ENCODE measurements at places on chromosomes 5 and 9.

DNA sequence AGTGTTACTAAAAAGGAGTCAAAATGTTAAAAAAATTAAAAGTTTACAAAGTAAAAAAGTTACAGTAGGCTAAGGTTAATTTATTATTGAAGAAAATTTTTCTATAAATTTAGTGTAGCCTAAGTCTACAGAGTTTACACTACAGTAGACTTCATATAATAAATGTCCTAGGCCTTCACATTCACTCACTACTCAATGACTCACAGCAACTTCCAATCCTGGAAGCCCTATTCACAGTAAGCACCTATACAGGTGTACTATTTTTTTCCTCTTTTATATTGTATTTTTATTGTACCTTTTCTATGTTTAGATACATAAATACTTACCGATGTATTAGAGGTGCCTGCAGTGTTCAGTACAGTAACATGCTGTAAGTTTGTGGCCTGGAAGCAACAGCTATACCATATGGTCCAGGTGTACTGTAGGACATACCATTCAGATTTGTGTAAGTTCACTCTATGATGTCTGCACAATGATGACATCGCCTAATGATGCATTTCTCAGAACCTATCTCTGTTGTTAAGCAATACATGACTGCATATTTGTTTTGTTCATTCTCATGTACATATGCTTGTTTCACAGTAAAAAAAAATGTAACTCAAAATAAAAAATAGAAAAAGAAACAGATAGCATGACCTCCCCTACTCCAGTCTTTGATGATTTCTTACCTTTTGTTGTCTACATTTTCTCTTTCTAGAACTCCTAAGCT is 64.7 kb downstream of the NR3C1 start:
- DNase-seq: no peak

DNA sequence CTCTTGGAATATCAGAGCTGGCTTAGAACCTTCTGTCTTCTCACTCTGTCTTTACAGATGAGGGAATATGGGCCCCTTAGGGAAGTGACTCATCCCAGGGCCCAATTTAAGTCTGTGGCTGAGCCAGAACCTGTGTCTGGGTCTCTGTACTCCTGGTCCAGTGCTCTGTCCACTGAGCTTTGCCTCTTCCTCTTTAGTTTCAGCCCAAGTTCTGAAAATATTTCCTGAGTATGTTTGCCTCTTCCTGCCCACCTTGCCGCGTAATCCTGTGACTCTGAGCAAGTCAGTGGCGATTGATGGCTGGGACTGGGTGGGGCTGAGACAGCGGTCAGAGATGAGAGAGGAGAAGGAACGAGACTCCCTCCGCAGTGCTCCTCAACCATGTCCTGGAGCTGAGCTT is 7.8 kb downstream of the IER5L start:
- DNase-seq: no peak

- no peak for DNase-seq
Observed at GRCh38 chr5:89229331-89230070, 346.5 kb upstream of the MEF2C start.

GRCh38 chr9:110282018-110282738 is 25.9 kb upstream of the TXN start:
- no peak for DNase-seq

GRCh38 chr5:108966910-108967309 is 219.2 kb downstream of the FER start:
- no peak for DNase-seq

DNA sequence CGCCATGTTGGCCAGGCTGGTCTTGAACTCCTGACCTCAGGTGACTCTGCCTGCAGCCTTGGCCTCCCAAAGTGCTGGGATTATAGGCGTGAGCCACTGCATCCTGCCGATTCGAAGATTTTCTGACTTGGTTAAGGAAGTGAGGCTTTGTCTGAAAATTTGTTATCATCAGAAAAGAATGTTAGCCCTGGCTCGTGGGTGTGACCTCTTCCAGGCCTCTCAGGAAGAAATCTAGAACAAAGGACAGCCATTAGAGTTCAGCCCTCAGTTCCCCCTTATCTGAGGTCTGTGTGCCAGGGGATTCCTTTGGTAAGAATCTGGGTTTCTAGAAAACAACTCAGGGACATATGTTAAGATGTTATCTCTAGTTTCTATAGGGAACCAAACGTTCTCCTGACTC is 6.2 kb downstream of the OR2S2 start:
- peak; percentile 54 for DNase-seq

DNA sequence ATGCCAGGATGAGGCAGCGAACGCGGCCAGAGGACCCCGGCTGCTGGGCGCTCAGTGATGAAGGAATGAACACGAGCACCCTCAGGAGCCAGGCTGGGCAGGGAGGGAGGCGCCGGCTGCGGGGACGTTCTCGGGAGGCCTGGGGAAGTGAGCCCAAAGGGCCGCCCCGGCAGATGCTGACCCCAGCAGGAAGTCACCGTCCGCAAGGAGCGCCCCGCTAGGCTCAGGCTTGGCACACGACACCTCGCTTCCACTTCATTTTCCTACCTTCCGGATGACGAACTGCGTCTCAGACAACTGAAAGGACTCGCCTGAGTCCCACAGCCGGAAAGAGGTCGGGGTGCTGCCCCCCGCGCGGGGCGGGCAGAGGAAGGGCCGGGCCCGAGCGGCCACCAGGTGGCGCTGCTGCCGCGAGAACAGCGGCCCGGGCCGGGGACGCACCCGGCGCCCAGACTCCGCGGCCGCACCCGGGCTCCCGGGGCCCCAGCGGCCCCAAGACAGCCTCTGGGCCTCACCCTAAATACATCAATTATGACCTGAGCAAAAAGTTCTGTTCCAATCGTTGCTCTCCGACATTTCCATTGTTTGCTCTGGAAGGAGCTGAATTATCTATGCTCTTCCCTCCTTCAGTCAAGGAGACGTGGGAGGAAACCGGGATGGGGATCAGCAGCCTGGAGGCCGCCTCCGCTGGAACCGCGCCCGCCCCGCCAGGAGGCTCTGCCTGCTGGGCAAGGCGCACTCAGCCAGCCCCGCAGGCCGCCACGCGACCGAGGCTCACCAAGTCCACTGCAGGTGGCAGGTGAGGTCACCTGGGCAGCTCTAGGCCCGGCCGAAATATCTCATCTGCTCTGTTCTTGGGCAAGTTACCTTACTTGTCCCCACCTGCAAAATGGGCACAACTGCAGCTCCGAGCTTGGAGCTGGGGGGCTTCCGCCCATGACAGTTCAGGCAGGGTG is 107.0 kb downstream of the ZNF354C start:
- no peak for DNase-seq

GRCh38 chr5:142425286-142426065 is 100.7 kb upstream of the SPRY4 start:
- no peak for DNase-seq

DNA sequence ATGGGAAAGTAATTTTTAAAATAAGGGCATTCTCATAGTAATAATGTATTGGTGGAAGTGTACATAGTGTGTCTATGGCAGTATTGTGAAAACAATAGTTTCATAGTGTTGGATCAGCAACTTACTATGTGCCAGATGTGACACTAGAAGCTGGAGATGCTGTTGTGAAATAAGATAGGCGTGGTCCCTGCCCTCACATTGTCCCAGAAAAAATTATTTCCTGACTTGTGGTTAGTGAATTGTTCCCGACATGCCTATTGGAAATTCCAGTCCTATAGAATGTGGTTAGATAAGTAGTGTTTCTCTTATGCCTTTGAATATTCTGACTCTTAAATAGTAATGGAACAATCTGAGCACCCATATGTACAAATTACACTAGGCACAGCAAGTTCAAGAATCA is 55.3 kb upstream of the MTAP start:
- no peak for DNase-seq

- no peak for DNase-seq
Observed at GRCh38 chr9:101530076-101530711, 3.5 kb upstream of the RNF20 start.

- DNase-seq: no peak
Observed at GRCh38 chr5:38944282-38944681, 98.5 kb downstream of the OSMR start.

- no peak for DNase-seq
Observed at GRCh38 chr5:91556-92263, at the start of gene PLEKHG4B. PLEKHG4B (plus strand) TSS chr5:92168; CDS start chr5:92232, 64 bp downstream.

DNA sequence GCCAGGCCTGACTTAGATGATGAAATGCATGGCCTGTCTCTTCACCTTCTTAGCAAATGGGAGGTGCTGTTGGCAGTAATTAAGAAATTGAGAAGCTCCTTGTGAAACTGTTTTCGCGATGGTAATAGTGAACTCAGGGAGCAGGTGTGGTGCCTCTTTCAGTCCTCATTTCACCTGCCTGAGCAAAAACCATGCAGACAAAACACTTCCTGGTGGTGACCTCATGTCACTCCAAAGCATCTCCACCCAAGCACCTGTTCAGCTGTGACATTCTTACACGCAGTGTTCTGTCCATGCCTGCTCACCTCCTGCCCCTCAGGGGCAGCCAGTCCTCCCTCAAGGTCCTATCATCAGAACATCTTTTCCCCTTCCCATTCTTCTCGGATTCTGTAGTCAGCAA is 146.5 kb downstream of the CD180 start:
- no peak for DNase-seq

DNA sequence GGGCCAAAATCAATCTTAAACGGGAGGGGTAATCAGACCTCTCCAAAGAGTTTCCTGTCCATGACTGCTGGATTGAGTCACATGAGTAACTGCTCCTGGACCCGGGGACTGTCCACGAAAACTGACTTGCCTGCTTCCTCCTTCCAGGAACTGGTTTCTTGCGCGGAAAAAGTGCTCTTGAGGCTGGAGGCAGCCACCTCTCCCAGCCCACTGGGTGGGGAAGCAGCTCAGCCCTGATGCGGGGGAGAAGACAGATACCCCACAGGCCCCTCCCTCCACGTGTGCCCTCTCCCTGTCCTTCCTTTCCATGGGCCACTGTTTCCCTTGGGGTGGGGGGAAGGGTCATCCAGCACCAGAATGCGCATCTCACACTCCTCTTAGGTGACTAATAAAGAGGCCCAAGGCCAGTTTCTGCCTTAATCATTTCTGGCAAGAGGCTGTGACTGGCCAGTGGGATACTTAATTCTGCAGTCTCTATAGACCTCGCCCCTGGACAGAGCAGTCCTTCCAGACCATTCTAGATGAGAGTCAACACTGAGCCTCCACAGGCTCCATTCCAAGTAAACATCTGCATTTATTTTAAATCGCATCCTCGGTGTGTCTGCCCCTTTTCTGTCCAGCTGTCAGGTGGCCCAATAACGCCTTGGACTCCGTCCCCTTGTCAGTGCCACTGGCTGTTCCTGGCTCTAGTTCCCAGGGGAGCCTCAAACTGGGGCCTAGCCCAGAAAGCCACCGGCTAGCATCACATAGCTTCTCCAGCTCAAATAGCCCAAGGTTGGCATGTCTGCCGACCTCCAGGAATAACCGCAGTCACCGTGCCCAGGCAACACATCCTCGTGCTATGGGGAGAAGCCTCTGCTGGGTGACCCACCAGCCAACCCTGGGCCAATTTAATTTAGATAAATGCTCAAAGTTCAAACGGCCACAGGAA is 12.0 kb downstream of the REXO4 start:
- DNase-seq: no peak

- peak; percentile 10 for DNase-seq
Observed at GRCh38 chr5:54944364-54944763, 41.0 kb downstream of the ESM1 start.

DNA sequence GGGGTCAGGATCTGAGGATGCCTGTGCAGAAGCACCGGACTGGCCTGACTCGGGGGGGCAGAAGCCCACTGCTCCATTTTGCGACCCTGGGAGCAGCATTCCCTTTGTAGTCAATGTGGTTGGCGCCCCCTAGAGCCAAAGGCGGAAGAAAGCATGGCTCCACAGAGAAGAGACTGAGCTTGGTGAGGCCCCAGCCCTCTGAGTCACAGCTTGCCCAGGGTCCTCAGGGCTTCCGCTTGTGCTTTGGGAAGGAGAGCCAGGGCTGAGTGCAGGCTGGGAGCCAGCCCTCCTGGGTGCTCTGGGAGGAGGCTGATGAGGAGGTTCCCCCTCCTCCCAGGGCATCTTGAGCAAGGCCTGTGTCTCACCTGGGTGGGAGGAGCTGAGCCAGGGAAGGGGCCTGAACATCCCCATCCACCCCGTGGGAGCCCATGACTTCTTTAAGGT is 5.5 kb upstream of the AQP3 start:
- DNase-seq: peak; percentile 42

- no peak for DNase-seq
Observed at GRCh38 chr9:107819772-107820565, 330.4 kb upstream of the KLF4 start.

- DNase-seq: no peak
Observed at GRCh38 chr5:140083120-140083519, 30.8 kb upstream of the PURA start.

GRCh38 chr5:102040326-102040725 is 255.8 kb downstream of the SLCO4C1 start:
- no peak for DNase-seq

GRCh38 chr9:128275198-128276007 is at the start of gene GOLGA2:
GOLGA2 (minus strand) TSS chr9:128276007; CDS start chr9:128275976, 31 bp downstream.
- DNase-seq: no peak

DNA sequence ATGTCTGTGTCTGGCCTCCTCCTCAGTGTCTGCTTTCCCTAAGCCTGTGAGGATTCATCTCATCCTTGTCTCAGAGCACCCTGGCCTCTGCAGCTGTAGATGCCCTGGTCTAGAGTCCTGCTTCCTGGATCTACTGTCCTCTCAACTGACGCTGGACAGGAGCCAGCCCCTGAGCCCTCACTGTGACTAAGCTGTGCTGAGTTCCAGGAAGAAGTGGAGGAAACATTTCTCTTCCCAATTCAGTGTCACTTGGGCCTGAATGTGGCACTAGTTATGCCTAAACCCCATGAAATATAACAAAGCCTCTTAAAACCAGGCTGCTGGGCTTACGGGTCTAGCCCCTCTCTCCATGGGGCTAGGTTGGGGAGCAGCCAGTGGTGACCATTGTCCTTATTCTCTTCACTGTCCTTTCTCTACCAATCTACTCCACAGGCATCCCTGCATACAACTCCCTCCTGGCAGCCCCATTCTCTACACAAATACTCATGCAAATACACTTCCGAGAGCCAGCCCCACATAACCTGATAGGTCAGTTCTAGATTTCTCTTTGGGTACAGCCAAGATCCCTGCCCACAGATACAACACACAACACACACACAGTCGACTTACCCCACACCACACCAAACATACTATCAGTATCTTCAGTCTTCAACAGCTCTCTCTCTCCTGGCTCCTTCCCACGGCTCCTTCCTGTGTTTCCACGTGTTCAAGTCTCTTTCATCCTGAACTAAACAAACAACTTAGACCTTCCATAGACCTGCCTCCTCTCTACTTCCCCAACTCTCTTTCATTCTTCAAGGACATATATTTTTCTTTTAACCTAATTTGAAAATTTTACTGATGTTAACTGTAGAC is 220.8 kb downstream of the SNX18 start:
- no peak for DNase-seq

DNA sequence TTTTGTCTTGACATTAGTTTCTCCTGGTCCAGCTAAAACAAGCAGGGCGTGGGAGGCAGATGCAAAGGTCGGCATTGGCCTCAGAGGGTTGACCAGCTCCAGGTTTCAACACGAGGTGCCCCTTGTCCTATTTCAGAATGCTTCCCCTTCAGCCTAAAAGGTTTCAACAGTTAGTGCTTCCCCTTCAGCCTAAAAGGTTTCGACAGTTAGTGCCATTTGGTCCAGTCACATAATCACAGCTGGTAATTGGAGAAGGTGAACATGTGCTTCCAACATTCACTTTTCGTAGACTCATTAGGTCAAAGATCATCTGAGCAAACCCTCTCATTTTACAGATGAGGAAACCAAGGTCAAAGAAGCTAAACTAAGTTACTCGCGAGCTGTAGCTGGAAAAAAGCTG is 270.3 kb upstream of the MAP3K1 start:
- DNase-seq: no peak

GRCh38 chr9:114121227-114122135 is 22.4 kb upstream of the KIF12 start:
- DNase-seq: no peak

- DNase-seq: no peak
Observed at GRCh38 chr5:32044434-32044833, 129.7 kb downstream of the GOLPH3 start.
